ENCODE measurements at places on chromosomes 1 and 21.

DNA sequence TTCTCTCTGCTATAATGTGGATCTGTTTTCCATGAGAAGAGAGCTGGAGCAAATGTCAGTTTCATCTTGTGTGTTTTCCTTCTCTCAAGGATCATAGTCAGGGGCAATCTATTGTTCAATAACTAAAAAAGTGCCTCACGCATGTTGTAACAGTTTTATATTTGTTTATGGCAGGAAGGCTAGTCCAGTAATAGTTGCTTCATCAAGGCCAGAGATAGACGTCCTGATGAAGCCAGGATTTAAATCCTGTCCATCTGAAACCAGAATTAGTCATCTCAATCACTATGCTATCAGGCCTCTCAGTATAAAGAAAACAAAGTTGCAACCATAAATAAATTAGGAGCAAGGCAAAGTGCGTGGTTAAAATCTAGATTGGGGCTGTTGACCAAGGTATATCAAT, 30.2 kb upstream of the DUSP10 start:
- no peak for DNase-seq

DNA sequence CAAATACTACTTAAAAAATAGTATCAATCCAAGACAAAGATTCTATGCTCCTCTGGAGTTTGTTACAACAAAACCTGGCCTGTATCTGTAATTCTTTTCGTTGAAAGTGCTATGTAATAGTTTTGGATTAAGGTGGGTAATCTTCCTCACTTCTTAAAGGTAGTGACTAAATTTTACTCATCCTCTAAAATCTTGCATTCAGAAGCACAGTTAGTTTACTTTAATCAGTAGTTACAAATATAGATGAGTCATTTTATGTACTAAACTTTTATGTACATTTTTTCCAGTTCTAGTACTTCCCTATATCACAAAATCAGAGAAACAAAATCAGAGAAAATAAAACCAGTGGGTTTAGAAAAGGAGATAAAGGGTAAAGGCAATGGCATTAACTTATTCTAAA, 51.3 kb downstream of the ZNHIT6 start:
- no peak for DNase-seq

- DNase-seq = no peak
These were observed 66.0 kb downstream of the GNG12 start for GRCh38 chr1:67767103-67767782.

- DNase-seq = no peak
These were observed 5.0 kb upstream of the IGFN1 start for GRCh38 chr1:201185527-201186128.

DNA sequence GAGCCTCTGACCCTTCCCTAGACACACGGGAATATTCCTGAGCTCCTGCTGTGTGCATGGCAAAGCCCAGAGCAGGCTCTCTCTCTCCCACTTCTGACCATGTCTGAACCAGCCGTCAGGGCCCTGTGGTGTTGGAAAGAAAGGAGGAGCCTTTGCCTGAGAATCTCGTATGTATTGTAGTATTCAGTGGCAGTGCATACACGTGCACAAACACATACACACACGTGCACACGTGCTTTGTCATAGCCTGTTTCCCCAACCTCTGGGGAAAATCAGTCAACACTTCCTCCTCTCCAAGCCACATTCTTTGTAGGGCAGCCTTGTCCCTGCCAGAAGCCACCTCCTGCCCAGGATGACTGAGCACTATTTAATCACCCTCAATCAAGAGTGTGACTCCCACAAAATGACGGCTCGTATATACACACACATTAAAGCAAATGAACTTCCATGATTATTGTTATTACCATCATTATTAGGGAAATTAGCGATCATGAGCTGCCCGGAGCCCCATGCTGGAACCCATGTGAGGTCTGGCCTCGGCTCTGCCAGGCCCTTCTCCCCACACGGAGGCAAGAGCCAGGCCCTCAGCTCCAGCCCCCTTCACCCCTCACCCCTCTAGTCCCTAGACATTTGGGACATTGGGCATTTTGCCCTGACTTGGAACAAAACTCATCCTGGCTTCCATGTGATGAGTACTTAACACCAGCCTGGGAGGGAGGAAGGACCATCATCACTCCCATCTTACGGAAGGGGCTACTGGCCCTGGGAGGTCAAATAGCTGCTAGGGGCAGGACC, 331.9 kb downstream of the NPHP4 start:
- no peak for DNase-seq

- DNase-seq = no peak
These were observed 142.7 kb upstream of the UBE2U start for GRCh38 chr1:64060611-64061302.

GRCh38 chr1:109256085-109256484, 6.7 kb downstream of the CELSR2 start:
- DNase-seq = no peak

- no peak for DNase-seq
These were observed 11.6 kb downstream of the GNAI3 start for GRCh38 chr1:109559995-109560394.

- DNase-seq = no peak
These were observed 25.5 kb downstream of the ETV3L start for GRCh38 chr1:157073944-157074685.

DNA sequence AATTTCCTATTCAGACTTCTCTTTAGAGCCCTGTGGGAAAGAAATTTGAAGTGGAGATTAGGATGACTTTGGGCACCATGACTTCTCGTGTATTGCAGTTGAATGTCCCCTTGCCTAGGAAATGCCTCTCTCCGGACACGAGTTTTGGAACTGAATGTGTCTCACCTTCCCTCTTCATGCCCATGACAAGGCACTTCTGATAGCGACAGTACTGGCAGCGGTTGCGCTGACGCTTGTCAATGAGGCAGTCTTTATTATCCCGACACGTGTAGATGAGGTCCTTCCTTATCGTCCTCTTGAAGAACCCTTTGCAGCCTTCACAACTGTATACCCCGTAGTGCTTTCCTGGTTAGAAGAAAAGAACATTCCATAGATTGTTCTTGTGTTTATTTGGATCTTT, 28.1 kb downstream of the RXRG start:
- no peak for DNase-seq
